Spinal cord (tissue), 10 donors: ENCODE measurements at places on chromosomes 2 and 18.

DNA sequence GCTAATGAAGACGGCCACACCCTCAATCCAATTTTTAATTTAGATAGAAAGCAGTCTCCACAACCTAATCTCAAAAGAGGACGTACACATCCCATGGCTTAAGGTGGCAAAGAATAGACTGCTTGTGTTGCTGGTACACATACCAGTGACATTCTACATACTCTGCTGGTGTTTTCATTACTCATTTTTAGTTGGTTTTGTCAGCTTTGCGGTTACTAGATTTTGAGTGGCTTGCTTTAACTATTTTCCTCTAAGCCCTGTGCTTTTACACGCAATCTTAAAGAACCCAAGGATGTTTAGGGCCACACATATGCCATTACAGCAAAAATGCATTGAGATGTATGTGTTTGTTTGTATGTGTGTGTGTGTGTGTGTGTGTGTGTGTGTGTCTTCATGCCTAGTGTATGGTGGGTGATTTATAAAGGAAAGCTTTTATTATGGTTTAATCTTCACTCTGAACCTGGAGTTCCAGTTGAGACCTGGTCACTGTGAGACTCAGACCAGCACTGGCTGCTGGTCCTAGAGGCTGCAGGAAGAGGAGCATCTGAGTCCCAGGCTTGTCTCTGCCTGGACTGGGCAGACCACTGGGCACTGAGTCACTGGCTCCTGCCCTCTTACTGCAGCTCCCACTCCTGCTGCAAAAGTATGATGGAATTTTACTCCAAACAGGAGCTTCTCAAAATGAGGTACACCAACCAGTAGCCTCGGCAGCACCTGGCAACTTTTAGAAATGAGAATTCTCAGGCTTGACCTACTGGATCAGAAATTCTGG, 415.9 kb downstream of the NBAS start:
- no peaks in the 10 kb centered on the region for H3K4me1 ChIP-seq
- H3K27me3 ChIP-seq: no peaks in the 10 kb centered on the region
- no peaks in the 10 kb centered on the region for H3K36me3 ChIP-seq
- H3K27ac ChIP-seq: no peak overlapping the region
- H3K4me3 ChIP-seq: no peak overlapping the region

DNA sequence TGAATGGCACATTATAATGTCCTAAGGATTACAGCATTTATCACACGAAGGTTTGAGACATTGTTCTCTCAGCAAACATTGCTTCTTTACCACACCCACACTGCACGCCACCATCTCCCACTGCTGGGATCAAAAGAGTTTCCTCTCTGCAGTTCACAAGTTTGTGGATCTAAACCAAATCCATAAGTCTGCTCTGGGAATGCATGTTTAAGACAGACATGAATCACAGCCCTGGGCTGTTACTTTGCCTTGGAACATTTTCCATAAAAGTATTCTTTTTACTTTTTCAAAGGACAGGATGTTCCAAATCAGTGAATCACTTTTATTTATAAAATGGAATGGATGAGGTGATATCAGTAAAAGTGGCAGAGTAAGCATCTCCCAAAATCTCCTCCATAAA, 36.1 kb downstream of the STPG4 start:
- no peaks in the 10 kb centered on the region for H3K36me3 ChIP-seq
- no peaks in the 10 kb centered on the region for H3K27me3 ChIP-seq
- no peaks in the 10 kb centered on the region for H3K4me1 ChIP-seq
- no peak overlapping the region for H3K4me3 ChIP-seq
- no peak for DNase-seq

DNA sequence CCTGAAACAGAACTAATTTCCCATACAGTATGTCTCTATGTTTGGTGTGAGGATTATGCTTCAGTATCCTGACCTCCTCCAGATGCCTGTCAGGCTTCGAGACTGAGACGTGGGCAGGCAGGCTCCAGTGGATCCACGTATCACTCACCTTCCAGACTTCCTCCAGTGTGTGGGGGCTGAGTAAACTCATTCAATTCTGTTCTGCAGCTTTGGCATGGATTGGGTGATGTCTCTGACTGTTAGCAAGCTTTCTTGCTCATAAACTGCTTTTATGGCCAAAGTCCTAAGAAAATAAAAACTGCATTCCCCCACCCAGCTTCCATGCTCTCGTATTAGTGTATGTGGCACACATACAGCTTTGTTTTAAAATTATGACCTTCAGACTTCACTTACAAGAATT, 53.6 kb downstream of the CCDC93 start:
- H3K4me1 ChIP-seq: no peaks in the 10 kb centered on the region
- H3K27me3 ChIP-seq: no peaks in the 10 kb centered on the region
- no peak for DNase-seq
- H3K36me3 ChIP-seq: peaks cover 9% of the 10 kb centered on the region

- peaks cover 5% of the 10 kb centered on the region for H3K36me3 ChIP-seq
- no peak overlapping the region for H3K4me3 ChIP-seq
- H3K27ac ChIP-seq: no peak overlapping the region
Observed at GRCh38 chr2:29323961-29324360, 208.7 kb downstream of the CLIP4 start.

GRCh38 chr2:45741161-45741850, 89.8 kb downstream of the PRKCE start:
- no peaks in the 10 kb centered on the region for H3K27me3 ChIP-seq
- no peak overlapping the region for H3K4me3 ChIP-seq
- H3K36me3 ChIP-seq: peaks cover 7% of the 10 kb centered on the region
- no peak for DNase-seq
- H3K4me1 ChIP-seq: peaks cover 19% of the 10 kb centered on the region

- no peak overlapping the region for H3K4me3 ChIP-seq
- H3K27me3 ChIP-seq: no peaks in the 10 kb centered on the region
- no peak overlapping the region for H3K27ac ChIP-seq
Observed at GRCh38 chr2:200736646-200737274, 75.0 kb upstream of the BZW1 start.

- H3K27me3 ChIP-seq: no peaks in the 10 kb centered on the region
- H3K36me3 ChIP-seq: no peaks in the 10 kb centered on the region
- no peak overlapping the region for H3K4me3 ChIP-seq
- no peak for DNase-seq
- no peak overlapping the region for H3K27ac ChIP-seq
Observed at GRCh38 chr2:47203995-47204394, 48.9 kb upstream of the STPG4 start.

DNA sequence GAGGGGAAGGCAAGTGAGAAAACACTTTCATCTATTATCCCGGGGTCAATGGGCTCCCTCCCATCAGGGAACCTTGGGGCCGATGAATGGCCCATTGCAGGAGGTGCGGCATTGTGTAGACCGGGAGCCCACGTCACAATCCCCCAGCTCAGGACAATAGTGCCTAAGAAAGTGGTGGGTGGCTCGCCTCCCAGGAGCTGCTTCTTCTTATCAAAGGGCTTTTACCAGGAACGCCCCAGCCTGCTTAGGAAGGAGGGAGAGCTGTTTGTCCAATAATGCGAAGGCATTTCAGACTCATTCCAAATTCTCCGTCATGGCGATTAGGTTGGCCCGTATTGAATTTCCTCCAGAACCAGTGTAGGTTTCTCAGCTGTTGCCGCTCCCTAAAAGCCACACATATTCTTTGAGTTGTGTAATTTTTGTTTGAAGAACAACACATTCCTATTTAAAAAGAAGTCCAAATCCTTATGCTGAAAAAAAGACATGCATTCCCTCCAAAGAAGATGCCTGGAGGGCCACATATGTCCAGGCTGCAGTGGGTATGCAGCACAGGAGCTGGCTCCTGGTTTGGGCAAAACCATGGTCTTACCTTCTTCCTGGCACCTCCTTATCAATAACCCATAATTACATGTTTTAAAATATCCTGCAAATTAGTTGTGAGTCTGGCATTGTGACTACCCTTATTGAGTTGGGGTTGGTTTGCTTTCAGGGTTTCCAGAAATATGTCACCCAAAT, 264.7 kb downstream of the MYCN start:
- no peak overlapping the region for H3K4me3 ChIP-seq
- H3K4me1 ChIP-seq: peaks cover 7% of the 10 kb centered on the region
- H3K36me3 ChIP-seq: no peaks in the 10 kb centered on the region
- no peak for DNase-seq

GRCh38 chr2:128458505-128458904, 139.8 kb upstream of the HS6ST1 start:
- no peak overlapping the region for H3K27ac ChIP-seq
- no peak overlapping the region for H3K4me3 ChIP-seq
- H3K36me3 ChIP-seq: no peaks in the 10 kb centered on the region
- no peaks in the 10 kb centered on the region for H3K4me1 ChIP-seq
- DNase-seq: no peak

DNA sequence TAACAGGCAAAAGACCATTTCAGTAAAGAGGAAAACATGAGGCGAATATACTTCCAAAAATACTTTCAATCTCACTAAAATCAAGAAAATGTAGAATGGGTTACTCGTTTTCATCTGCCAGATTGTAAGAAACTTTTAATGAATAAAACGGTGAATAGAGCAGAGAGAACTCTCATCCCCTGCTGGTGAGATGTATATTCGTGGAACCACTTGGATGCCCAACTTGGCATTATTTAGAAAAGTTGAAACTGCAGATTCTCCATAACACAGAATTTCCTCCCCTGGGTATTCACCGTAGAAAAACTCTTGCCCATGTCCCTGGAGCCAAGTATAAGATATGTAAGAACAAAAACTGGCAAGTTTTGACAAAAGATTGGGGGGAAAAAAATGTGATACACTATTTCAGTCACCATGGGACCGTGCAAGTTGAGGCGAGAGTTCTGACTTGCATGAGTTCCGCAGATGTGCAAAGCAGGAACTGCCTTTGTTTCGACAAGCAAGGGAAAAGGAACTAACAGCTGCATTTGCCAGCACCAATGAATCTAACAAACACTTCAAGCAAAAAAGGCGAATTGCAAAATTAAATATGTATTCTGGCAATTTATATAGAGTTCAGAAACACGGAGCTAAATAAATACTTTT, 14.8 kb downstream of the TIMM21 start:
- DNase-seq: no peak
- no peaks in the 10 kb centered on the region for H3K27me3 ChIP-seq
- H3K4me1 ChIP-seq: no peaks in the 10 kb centered on the region
- H3K36me3 ChIP-seq: peaks cover 20% of the 10 kb centered on the region
- H3K27ac ChIP-seq: no peak overlapping the region

- no peak overlapping the region for H3K27ac ChIP-seq
- H3K4me1 ChIP-seq: no peaks in the 10 kb centered on the region
- H3K27me3 ChIP-seq: no peaks in the 10 kb centered on the region
- no peaks in the 10 kb centered on the region for H3K36me3 ChIP-seq
- DNase-seq: no peak
- no peak overlapping the region for H3K4me3 ChIP-seq
Observed at GRCh38 chr2:54271843-54272627, 16.0 kb upstream of the TSPYL6 start.

GRCh38 chr2:68537809-68538208, 70.4 kb downstream of the APLF start:
- no peak overlapping the region for H3K27ac ChIP-seq
- no peaks in the 10 kb centered on the region for H3K36me3 ChIP-seq
- H3K4me3 ChIP-seq: no peak overlapping the region
- no peaks in the 10 kb centered on the region for H3K4me1 ChIP-seq

GRCh38 chr2:48600917-48601316, 16.7 kb upstream of the GTF2A1L start:
- DNase-seq: no peak
- no peaks in the 10 kb centered on the region for H3K4me1 ChIP-seq
- no peak overlapping the region for H3K27ac ChIP-seq
- H3K27me3 ChIP-seq: no peaks in the 10 kb centered on the region
- H3K4me3 ChIP-seq: no peak overlapping the region

GRCh38 chr2:173210270-173211196, 134.9 kb downstream of the MAP3K20 start:
- H3K4me1 ChIP-seq: no peaks in the 10 kb centered on the region
- no peaks in the 10 kb centered on the region for H3K27me3 ChIP-seq
- DNase-seq: peak; percentile 91
- no peak overlapping the region for H3K4me3 ChIP-seq
- no peaks in the 10 kb centered on the region for H3K36me3 ChIP-seq

GRCh38 chr2:44295113-44295512, 19.8 kb downstream of the SLC3A1 start:
- H3K36me3 ChIP-seq: no peaks in the 10 kb centered on the region
- H3K27ac ChIP-seq: no peak overlapping the region
- DNase-seq: no peak
- H3K4me3 ChIP-seq: no peak overlapping the region
- no peaks in the 10 kb centered on the region for H3K27me3 ChIP-seq

DNA sequence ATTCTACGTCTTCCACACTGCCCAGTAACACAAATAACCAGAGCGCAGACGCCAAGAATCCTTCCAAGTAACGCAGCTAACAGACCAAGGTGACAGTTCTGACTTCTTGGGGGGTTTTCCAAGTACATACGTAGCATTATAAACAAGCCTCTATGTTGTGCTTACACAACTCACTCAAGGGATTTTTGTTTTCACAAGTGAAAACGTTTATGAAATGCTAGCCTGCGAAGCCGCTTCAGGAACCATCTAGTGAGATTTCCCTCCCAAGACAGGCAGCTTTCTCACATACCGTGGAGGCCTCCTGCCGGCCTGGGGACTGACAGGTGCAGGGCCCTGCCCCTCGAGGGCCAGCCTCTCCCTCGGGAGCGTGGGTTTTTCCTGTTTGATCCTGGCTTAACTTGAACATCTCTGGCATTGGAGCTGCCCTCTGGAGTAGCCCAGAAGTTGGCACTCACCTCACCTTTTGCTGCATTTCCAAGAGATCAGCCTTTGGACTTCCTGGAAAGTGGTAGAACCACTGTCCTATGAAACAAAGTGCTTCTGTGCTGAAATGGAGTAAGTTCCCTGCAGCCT, 151.1 kb downstream of the MBP start:
- no peak overlapping the region for H3K27ac ChIP-seq
- DNase-seq: no peak
- peaks cover 50% of the 10 kb centered on the region for H3K4me1 ChIP-seq
- peaks cover 36% of the 10 kb centered on the region for H3K36me3 ChIP-seq

DNA sequence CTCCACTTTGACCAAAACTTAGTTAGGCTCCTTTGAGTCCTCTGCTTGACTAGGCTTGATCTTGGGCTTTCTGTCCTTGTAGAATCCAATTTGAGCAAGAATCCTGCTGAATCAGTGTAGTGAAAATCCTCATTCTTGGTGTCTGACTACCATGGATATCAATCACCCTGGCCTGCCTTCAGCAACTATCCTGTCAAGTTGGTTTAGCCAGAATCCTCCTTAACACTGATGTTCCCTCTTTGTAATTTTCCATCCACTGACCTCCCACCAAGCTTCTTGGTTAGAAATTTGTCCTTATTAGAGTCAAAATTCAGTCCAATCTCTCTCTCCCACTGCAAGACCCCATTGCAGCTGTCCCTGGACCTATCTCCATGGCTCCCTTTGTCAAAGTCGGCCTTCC, 494 bp upstream of the RBM45 start:
- H3K4me3 ChIP-seq: peak overlapping the region; percentile 97
- no peak for DNase-seq
- no peaks in the 10 kb centered on the region for H3K36me3 ChIP-seq
- no peaks in the 10 kb centered on the region for H3K27me3 ChIP-seq
- H3K4me1 ChIP-seq: peaks cover 5% of the 10 kb centered on the region
